Adipocyte (in vitro differentiated cells): ENCODE measurements at places on chromosomes 16 and 17.

GRCh38 chr16:60731329-60732050 lies 1304.7 kb downstream of the CDH8 start:
- DNase-seq: no peak

GRCh38 chr16:85998868-85999729 lies 100.1 kb downstream of the IRF8 start:
- no peak for DNase-seq

DNA sequence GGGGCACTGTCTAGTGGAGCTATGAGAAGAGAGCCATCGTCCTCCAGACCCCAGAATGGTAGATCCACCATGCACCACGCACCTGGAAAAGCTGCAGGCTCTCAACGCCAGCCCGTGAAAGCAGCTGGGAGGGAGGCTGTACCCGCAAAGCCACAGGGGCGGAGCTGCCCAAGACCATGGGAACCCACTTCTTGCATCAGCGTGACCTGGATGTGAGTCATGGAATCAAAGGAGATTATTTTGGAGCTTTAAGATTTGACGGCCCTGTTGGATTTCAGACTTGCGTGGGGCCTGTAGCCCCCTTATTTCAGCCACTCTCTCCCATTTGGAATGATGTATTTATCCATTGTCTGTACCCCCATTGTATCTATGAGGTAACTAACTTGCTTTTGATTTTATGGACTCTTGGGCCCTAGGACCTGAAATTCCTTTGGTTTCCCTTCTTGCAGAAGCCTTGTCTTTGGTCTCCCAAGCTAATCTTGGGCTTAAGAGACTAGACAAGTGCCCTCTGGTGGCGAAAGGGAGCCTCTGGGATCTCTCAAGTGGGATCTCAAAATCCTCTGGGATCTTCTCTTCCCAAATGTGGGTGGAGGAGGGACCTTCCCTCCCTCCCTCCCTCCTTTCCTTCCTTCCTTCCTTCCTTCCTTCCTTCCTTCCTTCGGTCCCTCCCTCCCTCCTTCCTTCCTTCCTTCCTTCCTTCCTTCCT lies 58.2 kb upstream of the HAPSTR1 start:
- peak; percentile 81 for DNase-seq

DNA sequence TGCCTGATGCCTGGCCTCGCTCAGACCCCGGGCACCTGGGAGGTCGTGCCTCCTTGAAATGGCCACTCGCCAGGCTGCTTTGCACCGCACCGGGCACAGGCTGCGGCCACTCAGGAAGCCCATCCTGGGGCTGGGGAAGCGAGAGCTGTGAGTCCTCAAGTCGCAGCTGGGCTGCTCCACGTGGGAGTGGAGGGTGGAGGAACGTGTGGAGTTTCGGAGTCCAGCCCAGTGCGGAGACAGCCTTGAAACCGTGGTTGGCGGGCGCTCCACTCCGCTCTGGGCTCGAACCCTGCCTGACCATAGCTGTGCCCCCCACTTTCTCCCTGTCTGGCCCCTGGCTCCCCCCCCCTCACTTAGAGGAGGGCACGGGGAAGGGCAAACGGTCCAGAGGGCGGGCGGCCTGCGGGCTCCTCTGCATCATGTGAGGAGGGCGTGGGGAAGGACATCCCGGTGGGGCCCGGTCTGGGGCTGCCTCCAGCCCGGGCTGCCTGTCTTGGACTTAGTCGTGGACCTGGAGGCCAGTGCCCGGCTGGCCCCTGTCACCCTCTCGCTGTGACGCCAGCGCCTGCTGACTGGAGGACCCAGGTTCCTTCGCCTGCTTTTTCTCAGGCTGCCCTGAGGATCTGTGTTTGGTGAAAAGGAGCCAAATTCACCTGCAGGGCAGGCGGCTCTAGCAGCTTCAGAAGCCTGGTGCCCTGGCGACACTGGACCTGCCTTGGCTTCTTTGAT lies 2.5 kb downstream of the UBE2I start:
- DNase-seq: peak; percentile 26

DNA sequence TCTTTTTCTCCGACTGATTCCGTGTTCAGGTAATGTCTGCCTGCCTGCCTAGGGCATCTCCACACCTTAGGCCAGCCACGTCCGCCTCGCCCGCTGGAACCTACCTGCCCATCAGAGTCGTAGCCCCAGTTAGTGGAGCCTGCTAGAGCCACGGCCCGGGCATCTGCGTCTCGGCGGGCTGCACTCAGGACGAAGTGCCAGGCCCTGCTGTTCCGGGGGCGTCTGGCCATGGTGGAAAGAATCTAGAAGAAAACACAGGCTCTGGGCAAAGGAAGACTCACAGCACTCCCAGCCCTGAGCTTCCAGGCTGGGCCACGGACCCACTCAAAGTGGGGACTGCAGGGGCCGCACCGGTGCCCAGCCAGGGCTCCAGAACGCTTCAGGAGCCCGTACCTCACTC lies 1.1 kb downstream of the SPSB3 start:
- DNase-seq: no peak

GRCh38 chr16:17965133-17965900 lies 371.2 kb downstream of the NPIPA8 start:
- DNase-seq: no peak

- no peak for DNase-seq
Measured at GRCh38 chr16:74769586-74770190, 4.9 kb downstream of the FA2H start.

GRCh38 chr17:38460082-38460715 lies 31.9 kb downstream of the ARHGAP23 start:
- DNase-seq: no peak

- no peak for DNase-seq
Measured at GRCh38 chr17:73391331-73392265, 79.8 kb upstream of the CDC42EP4 start.

- no peak for DNase-seq
Measured at GRCh38 chr16:89287777-89288576, 70.5 kb downstream of the ZNF778 start.

- no peak for DNase-seq
Measured at GRCh38 chr16:84482001-84482891, 22.2 kb downstream of the MEAK7 start.

DNA sequence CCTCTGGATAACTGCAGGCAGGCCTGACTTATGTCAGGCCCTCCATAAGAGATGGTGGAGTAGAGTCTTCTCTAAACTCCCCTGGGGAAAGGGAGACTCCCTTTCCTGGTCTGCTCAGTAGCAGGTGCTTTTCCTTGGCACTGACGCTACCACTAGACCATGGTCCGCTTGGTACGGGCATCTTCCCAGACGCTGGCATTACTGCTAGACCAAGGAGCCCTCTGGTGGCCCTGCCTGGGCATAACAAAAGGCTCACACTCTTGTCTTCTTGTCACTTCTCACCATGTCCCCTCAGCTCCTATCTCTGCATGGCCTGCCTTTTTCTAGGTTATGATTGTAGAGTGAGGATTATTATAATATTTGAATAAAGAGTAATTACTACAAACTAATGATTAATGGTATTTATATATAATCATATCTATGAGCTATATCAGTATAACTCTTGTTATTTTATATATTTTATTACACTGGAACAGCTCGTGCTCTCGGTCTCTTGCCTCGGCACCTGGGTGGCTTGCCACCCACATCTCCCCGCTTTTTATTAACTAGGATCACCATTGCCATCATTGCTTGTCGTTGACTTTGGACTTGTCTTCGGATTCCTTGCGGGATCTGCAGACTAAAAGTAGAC lies 59.8 kb upstream of the ARL4D start:
- DNase-seq: peak; percentile 82

DNA sequence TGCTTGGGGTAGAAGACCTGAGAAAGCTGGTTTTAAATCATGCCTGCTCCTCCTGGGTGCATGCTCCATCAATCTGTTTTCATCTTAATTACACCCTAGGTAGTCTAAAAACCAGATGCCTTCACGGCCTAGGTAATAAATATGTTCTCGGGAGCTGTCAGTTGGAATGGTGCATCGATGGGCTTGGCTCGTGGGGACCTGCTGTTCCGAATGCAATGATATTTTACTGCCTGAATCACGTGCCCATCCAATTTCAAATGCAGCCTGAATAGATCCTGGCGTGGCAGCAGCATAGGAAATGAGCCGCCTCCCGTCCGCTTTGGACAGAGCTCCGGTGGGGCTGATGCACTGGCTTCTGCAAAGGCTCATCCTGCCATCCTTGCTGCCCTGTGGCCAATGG lies 18.8 kb upstream of the FAAP100 start:
- DNase-seq: no peak

GRCh38 chr17:65294181-65294719 lies 157.1 kb downstream of the RGS9 start:
- peak; percentile 83 for DNase-seq

- no peak for DNase-seq
Measured at GRCh38 chr16:76483307-76483909, 206.2 kb downstream of the CNTNAP4 start.

DNA sequence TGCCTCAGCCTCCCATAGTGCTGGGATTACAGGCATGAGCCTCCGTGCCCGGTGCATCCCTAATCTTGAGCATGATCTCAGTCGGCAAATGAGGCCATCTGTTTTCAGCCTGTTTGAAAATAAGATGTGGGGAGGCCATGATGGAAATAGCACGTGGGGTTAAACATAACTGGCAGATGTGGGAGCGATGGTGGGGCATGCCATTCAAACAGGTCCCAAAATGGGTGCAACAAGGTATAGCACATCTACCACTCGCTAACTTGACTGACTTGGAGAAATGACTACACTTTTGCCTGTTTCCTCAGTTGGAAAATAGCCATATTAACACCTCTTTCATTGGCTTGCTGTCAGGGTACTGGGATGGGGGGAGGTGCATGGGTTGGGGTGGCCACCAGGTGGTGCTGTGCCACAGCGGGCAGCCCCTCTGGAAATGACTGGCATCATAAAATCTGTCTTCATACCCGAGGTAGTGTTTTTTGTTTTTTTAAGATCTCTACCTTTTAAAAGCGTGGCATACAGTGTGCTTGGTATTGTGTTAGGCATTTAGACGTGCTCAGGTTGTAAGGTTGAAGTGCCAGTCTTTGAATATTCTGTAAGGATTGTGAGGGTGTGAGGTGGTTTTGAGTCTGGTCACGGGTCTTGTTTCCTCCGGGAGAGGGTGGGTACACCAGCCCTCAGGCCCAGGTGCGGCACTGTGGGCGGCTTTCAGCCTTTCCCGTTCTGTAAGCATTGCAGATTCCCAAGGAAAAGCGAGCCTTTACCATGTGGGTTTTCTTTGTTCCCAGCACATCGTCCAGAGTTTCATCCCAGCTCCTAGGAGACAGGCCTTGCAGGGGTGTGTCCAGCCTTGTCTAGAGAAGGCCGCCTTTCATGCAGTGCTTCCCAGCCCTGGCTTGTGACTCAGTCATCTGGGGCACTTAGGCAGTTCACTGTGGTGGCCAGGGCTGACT lies 2.9 kb upstream of the TTYH2 start:
- DNase-seq: peak; percentile 78

DNA sequence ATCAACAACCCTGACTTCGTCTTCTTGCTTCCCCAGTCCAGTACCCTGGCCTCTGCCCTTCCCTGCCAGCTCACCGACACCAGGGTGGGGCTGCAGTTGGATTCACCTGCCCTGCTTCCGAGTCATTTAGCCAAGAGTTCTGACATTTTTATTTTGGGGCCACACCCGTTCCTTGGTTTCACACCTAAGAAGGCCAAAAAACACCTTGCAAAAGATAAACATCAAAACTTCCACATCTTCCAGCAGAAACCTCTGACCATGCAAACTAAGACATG lies 41.8 kb upstream of the GFOD2 start:
- no peak for DNase-seq

DNA sequence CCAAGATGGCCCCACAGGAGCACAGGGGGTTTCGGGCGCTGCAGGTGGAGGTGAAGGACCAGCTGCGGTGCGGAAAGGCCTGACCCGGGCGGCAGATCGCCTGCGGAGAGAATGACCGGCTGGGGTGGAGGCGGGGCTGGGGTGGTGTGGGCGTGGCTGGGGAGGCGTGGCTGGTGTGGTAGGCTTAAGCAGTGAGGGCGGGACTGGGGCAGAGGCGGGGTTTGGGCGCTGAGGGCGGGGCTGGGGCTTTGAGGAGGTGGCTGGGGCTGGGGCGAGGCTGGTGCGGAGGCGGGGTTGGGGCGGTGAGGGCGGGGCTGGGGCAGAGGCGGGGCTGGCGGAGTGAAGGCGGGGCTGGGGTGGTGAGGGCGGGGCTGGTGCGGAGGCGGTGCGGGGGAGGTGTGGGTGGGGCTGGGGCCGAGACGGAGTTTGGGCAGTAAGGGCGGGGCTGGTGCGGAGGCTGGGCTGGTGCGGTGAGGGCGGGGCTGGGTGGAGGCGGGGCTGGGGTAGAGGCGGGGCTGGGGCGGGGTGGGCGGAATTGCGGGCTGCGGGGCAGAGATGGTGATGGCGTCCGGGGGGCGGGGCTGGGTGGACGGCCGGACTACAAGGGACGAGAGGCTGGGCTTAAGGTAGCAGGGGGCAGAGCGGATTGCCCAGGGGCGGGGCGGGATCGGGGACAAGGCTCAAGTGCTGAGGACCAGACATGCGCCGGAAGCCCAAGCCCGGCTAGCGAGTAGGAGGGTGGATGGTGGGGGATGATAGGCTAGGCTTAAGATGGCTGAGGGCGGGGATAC lies 9.9 kb upstream of the GSDMA start:
- DNase-seq: peak; percentile 98

GRCh38 chr16:65727534-65728137 lies 605.8 kb upstream of the CDH11 start:
- DNase-seq: no peak

GRCh38 chr16:86893506-86893905 lies 315.2 kb downstream of the FOXL1 start:
- DNase-seq: no peak

DNA sequence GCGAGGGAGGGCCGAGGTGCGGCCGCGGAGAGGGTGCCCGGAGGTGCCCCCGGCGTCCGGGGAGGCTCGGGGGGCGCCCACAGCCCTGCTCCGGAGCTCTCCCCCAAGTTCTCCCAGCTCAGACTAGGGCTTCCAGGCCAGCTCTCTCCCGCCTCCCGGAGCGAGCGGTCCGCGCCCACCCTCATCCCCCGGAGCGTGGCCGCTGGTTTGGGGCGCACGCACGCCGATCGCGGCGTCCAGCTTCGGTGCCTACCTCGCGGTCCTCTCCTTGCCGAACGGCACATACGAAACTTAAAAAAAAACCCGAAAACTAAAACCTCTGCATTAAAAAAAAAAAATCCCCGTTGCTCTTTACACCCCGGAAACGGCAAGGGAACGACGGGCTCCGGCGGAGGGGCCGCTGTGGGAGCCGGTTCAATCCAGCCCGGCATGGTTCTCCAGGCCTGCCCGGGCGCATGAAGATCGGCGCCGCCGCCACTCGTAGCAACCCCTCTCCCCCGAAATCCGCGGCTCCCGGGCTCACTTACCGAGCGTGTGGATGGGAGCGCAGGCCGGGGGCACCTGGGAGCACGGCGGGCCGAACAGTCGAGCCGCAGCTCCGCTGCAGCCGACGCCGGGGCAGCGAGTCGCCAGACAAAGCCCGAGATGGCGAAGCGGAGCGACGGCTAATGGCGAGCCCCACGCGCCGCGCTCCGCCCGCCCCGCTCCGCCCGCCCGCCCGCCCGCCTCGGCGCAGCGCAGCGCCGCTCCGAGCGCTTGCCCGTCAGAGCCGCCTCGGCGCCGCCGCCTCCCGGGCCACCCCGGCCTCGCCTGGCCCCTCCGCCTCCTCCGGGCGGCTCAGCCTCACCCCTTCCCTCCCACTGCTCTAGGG lies 973 bp upstream of the UBTF start:
- peak; percentile 82 for DNase-seq

GRCh38 chr16:5064915-5065314 lies 841 bp downstream of the C16orf89 start:
- no peak for DNase-seq

- DNase-seq: no peak
Measured at GRCh38 chr16:26976873-26977272, 89.9 kb upstream of the C16orf82 start.
